ENCODE measurements at places on chromosomes 6 and 20.

GRCh38 chr20:45433316-45433715, 17.4 kb downstream of the PIGT start:
- DNase-seq, result no peak

DNA sequence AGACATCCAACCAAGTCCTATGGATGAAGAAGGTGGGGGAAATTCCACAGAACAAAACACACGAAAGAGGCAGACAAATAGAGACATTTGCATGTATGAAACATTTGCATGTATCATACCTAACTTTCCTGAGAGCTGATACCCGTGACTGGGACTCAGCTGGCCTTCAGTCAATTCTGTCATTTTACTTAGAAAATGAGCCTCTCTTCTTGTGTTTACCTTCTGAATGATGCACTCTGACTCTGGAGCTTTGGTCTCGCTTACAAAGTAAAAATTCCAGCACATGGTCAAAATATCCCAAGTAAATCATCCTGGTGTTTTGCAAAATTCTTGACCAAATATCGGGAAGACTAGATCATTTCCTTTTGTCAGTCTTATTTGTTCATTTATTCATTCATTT, 46.9 kb downstream of the MMUT start:
- DNase-seq, result no peak

DNA sequence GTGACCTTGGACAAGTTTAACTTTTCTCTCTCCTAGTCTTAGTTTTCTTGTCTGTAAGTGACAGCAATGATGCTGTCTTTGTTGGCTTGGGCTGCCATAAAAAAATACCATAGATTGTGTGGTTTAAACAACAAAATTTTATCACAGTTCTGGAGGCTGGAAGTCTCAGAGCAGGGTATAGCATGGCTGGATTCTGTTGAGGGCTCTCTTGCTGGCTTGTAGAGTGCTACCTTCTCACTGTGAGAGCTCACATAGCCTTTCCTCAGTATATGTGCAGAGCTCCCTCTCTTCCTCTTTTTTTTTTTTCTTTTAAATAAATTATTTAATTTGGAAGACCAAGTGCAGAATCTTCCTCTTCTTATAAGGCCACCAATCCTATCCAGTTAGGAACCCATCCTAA, 26.3 kb downstream of the HFE start:
- DNase-seq, result no peak

- no peak for DNase-seq
These were observed 201.0 kb downstream of the ASCC3 start for GRCh38 chr6:100680163-100680562.

DNA sequence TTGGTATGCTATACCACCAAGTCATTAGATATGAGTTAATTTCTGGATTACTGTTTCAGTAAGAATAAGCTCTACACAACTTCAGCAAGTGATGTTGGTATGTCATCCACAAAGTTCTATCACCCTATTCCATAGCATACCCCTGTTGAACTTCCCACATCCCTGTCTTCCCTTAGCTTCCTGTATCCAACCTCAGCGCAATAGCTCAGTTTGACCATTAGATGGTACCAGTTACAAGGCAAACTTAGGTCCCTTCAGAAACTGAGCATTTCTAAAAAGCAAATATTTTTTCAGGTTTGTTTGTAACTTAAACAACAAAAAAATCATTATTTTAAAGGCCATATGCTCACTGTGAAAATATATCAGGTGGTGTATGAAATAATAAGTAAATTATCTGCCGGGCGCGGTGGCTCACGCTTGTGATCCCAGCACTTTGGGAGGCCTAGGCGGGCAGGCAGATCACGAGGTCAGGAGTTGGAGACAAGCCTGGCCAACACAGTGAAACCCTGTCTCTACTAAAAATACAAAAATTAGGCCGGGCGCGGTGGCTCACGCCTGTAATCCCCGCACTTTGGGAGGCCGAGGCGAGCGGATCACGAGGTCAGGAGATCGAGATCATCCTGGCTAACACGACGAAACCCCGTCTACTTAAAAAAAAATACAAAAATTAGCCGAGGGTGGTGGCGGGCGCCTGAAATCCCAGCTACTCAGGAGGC, 8.8 kb upstream of the MOG start:
- no peak for DNase-seq

GRCh38 chr6:4521070-4521469, 255.1 kb upstream of the CDYL start:
- no peak for DNase-seq

DNA sequence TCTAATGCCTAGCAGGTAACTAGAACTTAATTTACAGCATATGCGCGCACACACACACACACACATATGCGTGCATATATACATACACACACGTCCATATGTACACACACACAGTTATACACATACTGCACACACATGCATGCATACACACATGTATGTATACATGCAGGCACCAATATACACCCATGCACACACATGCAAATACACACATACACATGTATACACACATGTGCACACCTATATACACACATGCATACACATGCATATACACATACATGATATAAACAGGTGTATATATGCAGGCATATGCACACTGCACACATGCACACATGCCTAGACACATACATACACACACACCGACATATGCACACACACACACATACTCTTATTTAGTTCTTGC, 1.9 kb downstream of the CCR6 start:
- DNase-seq, result no peak

- DNase-seq, result no peak
These were observed 42.2 kb upstream of the DSE start for GRCh38 chr6:116328528-116328903.

GRCh38 chr6:82641677-82642076, 278.1 kb downstream of the TPBG start:
- no peak for DNase-seq

DNA sequence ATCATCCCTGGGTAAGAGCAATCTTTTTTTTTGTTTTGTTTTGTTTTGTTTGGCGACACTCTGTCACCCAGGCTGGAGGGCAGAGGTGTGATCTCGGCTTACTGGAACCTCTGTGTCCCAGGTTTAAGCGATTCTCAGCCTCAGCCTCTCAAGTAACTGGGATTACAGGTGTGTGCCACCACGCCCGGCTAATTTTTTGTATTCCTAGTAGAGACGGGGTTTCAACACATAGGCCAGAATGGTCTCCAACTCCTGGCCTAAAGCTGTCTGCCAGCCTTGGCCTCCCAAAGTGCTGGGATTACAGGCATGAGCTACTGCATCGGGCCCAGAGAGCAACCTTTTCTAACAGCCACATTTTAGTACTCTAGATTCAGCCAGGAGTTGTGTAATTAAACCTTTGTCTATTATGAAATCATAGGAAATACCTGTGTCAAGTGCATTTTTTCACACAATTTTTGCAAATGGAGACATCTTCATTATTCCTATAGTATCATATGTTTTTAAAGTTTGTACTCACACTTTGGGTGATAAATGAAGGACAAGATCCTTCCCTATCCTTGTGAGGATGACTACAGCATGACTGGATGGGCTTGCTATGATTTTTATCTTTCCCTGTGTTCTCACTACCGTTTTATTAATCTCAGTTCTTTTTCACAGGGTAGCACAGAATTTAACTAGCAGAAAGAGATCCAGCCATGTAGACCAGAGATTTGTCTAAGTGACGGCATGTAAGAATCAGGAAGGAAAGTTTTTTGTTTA, 82.6 kb downstream of the OR2B2 start:
- no peak for DNase-seq

DNA sequence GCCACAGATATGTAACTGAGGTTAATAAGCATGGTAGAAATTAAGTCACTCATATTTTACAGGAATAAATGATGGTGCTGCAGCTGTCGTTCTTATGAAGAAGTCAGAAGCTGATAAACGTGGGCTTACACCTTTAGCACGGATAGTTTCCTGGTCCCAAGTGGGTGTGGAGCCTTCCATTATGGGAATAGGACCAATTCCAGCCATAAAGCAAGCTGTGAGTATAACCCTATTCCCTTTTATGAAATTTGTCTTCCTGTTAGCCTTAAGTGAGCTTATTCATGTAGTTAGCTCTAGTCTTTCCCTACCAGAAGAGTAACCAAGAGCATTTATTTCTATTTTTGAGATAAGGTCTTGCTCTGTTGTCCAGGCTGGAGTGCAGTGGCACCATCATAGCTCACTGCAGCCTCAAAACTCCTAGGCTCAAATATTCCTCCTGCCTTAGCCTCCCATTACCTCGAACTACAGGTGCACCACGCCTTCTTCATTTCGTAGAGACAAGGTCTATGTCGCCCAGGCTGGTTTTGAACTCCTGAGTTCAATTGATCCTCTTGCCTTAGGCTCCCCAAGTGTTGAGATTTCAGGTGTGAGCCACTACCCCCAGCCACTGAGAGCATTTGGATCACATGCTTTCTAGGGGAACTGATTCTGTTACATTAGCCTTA, 12.0 kb downstream of the TCP1 start:
- no peak for DNase-seq

DNA sequence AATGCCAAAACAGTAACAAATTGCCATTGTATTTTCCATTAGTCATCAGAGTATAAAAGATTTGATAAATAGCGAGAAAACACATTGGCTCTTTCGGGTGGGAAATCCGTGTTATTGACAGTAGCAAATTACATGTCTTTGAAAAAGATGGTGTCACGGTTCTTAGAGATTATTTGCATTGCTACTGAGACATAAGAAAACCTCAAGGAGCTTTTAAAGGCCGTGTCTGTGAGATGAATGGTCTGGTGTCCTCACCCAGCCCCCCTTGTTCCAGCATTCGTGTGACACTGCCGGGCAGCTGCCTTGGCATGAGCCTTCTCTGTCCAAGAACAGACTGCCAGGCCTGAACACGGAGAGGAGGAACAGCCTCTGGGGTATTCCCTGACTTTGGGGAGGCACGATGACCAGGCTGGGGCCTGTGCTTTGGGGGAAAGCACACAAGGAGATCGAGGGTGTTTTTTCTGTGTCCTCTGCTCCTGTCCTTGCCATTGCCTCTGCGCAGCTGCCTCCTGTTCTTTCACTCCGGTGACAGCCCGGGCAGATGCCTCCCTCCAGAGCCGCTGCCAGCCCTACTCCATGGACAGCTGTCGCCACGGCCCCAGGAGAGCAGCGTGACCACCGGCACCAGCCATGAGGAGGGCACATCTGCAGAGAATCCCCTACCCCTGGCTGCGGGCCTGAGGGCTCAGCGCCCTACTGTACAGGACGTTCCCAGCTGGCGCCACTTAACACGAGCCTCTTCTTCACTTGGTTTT, 167.7 kb upstream of the CDYL start:
- DNase-seq, result no peak

GRCh38 chr6:110527516-110527915, 51.1 kb upstream of the SLC22A16 start:
- no peak for DNase-seq

DNA sequence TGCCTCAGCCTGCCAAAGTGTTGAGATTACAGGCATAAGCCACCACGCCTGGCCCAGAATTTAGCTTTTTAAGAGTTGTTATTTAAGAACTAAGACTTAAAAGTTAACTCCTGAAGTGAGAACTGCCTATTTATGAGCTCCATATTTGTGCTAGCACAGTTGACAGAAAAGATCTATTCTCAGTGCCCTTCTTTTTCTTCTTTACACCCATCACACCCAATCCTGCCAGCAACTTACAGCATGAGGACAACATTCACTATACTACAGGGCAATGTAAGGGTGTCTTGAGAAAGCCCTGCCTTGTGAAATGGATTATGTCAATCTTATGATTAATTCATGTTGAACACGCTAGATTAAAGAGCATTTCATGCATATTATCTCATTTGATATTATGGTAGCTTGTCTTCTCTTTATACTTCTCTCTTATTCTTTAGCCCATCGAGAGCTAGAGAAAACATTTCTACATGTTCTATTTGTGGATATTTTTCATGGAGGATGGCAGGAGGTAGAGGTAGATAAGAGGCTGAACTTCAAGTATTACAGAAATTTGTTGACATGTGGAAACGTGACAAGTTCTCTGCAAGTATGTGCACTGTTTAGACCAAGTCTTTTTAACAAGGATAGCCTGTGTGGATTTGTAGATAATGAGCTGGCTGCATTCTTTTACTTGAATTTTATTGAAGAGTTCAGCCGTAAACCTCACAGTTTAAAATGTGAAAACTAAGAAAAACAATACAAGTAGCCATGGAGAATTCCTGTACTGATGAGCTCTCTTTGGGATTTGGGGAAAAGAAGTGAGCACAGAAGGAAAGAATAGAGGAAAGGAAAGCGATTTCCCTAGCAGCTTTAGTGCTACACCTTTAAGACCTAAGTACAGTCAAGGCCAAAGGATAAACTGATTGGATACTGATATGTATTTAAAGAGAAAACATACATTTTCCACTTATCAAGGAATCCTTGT, 212.2 kb downstream of the ARHGAP18 start:
- DNase-seq, result no peak
